Stimulated activated CD4-positive, alpha-beta T cell treated with anti-CD3 and anti-CD28 coated beads, Interleukin-2, amount 100 ng/mL, for 48 hours (primary cell): ENCODE measurements at places on chromosomes 11 and 22.

- no peak for DNase-seq
Observed at GRCh38 chr11:70220136-70220535, 17.0 kb downstream of the FADD start.

DNA sequence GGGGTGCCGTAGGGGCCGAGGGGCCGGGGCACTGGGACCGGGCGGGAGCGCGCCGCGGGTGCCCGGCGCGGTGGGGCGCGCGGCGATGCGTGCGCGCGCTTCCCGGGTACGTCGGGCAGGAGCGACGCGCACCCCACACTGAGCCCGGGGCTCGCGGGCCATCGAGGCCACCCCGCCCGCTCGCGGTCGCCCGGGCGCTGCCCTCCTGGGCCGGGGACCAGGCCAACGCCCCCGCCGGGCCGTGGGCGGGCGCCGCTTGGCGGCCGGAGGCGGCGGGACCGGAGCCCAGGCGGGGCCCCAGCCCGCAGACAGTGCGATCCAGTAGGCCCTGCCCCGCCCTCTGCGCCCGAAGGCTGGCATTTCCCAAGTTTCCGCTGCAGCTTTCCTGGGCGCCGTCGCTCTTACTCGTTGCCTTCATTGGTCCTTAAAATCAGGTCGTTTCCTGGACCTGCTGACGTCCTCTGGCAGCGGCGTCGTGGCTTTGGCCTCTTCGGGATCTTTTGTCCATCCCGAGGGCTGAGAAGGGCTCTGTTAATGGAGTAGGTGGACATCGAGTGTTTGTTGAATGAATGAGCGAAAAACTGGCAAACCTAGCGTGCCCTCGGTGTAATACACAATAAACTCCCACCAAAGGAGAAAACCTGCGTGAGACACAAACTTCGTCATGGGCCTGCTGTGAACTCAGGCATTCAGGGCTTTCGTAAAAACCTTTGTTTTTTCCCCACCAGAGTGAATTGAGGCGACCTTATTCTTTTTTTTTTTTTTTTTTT is 638 bp downstream of the PARVA start:
- DNase-seq = no peak

DNA sequence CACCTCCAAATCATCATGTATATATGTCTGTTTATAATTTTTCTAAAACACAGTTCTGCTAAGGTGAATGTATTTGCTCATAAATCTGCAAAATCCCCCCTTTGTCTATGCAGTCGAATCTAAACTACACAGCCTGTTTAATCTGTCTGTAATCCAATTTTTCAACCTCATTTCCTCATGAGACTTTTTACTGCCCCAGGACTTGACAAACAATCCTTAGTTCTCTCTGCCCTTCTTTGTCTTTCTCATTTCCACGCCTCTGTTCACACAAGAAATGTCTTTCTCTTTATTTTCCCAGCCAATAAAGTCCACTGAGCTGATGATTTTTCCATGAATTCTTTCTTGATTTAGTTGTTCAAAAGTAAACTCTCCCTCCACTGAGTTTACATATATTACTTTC is 1154.3 kb downstream of the FAM181B start:
- no peak for DNase-seq

DNA sequence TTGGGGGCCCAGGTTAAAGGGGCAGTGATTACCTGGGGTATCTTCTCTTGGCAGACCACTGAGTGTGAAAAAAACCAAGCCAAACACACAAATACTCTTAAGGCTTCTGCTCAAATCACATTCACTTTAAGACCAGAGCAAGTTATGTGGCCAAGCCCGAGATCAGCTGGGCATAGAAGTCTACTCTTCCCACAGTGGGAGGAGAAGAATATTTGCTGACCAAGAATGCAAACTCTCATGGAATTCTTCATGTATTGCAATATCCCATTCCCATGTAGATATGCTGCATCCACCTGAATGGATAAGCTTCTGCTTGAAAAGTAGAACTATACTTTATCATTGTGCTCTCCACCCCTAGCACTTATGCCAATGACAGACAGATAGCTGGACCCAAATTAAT is 37.1 kb upstream of the C11orf87 start:
- DNase-seq = no peak

GRCh38 chr11:74936087-74936486 is 12.8 kb downstream of the XRRA1 start:
- DNase-seq = no peak

DNA sequence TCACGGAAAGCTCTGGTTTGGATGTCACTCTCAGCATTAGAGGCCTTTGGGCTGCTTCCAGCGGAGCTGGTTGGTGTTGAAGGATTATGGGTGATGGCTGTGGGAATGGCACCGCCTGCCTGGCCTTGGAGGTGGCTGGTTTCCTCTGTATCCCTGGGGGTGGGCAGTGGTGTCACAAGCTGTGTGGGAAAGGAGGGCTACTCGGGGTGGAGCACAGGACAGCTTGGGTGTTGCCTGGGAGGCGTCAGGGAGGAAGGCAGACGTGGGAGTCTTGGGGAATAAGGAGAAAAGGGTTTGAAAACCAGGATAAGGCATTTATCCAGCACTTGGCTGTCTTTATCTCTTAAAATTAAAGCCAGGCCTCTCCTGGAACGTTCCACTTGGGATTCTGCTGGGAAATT is 71.8 kb downstream of the ADAMTS15 start:
- no peak for DNase-seq

DNA sequence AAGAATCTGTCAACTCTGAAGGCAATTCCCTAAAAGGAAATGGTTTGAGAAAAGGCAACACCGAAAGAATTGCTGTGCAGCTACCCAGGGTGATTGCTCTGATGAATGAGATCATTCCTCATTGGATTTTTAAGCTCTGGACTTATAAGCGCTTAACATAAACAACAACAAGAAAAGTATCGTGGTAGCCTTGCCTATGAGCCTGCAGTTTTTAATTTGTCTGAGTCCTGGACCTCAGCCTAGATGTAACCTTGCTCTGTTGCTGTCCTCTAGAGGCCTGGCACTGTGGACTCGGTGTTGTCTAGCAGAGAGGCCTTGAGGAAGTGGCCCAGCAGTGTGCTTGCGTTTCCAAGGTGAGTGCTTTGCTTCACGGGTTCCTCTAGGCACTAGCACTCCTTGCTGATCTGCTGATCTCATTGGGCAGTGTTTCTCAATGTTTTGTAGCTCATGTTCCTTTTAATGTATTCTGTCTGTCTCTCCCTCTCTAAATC is 20.4 kb downstream of the CCDC81 start:
- no peak for DNase-seq

DNA sequence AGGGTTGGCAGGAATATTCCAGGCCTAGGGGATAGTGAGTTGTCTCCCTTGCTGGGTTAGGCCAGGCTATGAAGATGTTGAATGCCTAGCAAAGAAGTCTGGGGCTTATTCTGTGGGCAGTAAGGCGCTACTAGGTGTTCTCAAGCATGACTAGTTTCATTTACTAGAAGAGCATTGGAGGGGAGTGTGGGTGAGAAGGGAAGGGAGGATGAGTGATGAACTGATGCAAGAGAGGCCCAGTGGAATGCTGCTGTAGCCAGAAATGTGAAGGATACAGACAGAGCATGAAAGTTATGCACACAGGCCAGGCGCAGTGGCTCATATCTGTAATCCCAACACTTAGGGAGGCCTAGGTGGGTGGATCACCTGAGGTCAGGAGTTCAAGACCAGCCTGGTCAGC is 33.5 kb downstream of the POU2F3 start:
- no peak for DNase-seq

- DNase-seq = no peak
Observed at GRCh38 chr22:21457023-21457787, 10.0 kb upstream of the TMEM191C start.

DNA sequence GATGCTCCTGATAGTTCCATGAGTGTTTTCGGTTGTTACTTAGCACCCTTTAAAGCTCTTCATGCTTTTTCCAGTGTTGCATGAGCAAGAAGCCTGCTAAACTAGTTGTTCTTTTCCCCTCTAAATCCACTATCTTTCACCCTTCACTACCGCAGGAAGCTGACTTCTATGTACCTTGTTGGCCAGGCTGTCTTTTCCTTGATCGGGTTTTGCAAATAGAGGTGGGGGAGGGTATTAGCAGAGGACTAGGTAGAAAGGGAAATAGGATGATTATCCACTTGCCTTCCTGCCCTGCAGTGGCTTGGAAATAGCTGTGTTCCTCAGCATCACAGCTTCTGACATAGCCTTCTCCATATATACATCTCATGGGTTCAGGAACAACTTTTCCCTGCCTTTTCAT is 23.9 kb downstream of the AASDHPPT start:
- no peak for DNase-seq

DNA sequence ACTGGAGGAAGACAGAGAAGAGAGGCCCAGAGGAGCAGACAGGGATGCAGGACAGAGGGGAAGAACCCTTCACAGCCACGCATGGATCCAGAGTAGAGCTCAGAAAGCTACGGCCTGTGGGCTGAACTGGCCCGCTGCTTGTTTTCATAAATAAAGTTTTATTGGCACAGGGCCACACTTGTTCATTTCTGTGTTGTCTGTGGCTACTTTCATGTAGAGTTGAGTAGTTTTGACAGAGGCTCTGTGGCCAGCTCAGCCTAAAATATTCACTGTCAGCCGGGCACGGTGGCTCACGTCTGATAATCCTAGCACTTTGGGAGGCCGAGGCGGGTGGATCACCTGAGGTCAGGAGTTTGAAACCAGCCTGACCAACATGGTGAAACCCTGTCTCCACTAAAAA is 26.2 kb upstream of the GAL start:
- no peak for DNase-seq

- no peak for DNase-seq
Observed at GRCh38 chr11:107078375-107078774, 60.1 kb upstream of the GUCY1A2 start.

DNA sequence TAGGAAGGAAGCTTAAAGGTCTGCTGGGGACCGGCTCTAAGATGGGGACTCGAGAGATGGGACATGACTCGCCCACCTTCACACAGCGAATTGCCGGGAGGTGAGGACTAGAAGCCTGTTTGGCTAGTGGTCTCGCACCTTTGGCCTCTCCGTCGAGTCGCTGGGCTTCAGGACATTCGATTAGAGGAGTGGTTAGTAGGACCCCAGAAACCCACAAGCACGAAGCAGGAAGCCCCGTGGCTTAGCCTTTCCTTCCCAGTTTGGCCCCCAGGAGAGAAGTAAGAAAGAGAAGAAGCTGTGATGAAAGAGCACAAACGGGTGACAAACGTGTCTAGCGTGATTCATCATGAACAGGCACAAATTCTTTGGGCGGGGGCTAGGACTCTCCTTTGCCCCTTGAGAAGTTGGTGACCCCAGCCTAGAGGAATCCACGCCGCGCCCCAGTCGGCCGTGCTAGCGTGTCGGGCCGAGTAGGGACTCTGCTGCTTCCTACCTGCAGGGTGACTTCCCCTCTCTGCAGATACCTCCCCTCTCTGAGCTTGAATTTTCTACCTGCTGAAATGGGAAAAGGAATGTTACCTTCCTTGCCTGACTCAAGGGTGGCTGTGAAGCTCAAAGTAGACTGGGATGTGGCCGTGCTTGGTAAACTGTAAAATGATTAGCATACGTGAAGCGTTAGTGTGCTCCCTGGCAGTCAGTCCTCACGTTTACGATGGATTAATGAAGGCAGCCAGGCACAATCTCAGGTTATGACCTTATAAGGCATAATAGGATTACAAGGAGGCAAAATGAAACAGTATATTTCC is 1.1 kb upstream of the ADM start:
- DNase-seq = no peak

- no peak for DNase-seq
Observed at GRCh38 chr22:29584975-29585374, 4.1 kb upstream of the NIPSNAP1 start.

DNA sequence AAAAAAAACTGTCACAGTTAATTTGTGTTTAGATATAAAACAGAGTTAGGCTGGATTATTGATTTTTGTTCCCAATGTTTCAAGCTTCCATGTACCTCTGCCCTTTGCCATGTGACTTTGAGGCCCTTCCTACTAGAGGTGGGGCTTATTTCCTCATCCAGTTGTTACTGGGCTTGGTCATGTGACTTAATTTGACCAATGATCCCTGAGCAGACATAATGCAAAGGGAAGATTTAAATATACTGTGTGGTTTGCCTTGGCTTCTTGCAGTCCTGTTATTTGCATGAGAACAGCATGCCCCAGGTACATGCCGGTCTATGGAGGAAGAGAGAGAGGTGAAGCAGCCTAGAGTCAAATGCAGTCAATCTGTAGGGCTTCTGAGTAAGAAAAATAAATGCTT is 347.0 kb downstream of the MIAT start:
- no peak for DNase-seq

DNA sequence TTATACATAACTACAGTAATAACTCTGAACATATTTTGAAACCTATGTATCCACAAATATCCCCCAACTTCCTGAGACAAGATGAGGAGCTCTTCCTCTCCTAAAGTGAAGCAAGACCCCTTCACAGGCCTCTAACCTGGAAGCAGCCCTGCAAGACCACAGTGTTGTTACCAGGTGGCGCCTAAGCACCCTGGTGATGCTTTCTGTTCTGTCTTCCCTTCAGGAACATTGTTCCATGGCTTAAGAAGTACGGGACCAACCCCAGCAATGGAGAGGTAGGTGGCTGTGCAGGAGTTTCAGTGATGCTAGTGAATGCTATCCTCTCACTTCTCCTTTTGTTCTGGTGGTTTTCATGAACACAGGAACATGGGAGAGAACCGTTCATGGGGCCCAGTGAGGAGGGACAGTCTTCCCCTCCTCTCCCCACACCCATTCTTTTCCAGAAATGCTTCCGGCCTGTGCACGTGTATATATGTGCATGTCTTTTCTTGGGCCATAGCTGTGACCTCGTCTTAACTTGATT is 6.4 kb downstream of the PPIL2 start:
- DNase-seq = no peak

- no peak for DNase-seq
Observed at GRCh38 chr11:64192434-64192833, 6.5 kb downstream of the STIP1 start.

- no peak for DNase-seq
Observed at GRCh38 chr11:13702071-13702470, 33.6 kb downstream of the FAR1 start.

GRCh38 chr22:23402275-23403151 is 177.6 kb downstream of the IGLL1 start:
- peak; percentile 52 for DNase-seq

- DNase-seq = no peak
Observed at GRCh38 chr11:128967578-128967977, 24.9 kb upstream of the TP53AIP1 start.

DNA sequence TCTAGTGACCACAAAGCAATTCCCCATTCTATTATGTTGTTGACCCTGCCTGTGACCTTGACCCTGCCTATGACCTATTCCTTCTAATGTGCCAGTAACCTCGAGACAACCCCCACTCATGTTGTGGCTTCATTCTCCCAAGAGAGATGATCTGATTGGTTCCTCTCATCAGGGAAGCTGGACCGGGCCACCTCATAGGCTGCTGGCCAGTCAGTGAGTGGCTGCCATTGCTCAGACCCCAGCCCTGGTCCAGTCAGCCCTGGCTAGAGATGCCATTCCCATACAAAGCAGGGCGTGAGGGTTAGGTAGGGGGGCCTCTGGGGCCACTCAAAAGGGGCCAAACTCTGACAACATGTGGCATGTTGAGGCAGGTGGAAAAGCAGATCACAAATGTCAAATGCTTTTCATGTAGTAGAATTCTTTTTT is 11.9 kb downstream of the SLC29A2 start:
- no peak for DNase-seq

- DNase-seq = no peak
Observed at GRCh38 chr22:43154887-43155536, 3.7 kb downstream of the TSPO start.

GRCh38 chr11:87331273-87331672 is 293.5 kb downstream of the TMEM135 start:
- no peak for DNase-seq

GRCh38 chr11:15288863-15289262 is 174.1 kb downstream of the INSC start:
- no peak for DNase-seq

GRCh38 chr11:118366287-118366686 is 6.9 kb downstream of the UBE4A start:
- no peak for DNase-seq
